ENCODE measurements at places on chromosomes 12 and 14.

DNA sequence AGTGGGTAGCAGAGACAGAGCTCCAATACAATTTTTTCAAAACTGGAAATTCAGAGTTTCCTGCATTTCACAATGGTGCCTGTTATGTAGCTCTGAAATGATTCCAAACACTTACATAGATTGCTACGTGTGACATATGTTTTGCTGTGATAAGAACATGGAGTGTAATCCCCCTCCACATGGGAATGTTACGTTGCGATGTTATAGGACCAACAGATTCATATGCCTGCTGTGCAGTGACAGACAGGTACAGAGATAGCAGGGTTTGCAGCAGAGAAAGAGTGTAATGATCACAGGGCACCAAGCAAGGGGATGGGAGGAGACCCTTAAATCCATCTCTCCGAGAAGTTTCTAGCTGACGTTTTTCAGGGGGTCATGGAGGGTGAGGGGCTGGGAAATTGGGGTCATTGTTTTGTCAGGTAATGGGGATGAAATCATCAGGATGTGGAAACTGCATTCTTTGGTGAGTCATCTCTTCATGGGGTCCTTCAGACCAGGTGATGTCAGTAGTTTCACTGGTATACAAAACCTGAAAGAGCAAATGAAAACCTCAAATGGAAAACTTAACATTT, 76.6 kb upstream of the OSBPL8 start:
- DNase-seq = no peak

- no peak for DNase-seq
These were observed 4.5 kb upstream of the ABHD4 start for GRCh38 chr14:22593601-22594000.

DNA sequence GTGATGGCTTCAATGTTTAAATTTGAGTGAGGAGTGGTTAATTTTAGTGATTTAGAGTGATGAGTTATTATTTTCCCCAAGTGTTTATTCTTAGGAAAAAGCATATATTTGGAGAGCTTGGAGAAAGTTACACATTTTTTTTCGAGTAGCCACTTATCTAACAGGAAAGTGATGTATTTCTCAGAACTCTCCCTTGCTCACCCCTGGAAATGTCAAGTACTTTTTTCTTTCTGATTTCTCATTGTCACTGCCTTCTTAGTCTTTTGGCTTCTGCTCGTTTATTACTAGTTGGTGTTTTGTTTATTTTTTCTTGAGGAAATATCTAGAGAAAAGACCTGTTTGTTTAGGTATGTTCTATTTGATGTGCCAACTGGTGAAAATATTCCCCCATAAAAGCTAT, 58.8 kb downstream of the AEBP2 start:
- DNase-seq = no peak

GRCh38 chr14:93830753-93831461, 42.6 kb upstream of the PRIMA1 start:
- no peak for DNase-seq

- DNase-seq = no peak
These were observed 533.9 kb upstream of the LRFN5 start for GRCh38 chr14:41072776-41073175.

- no peak for DNase-seq
These were observed 16.2 kb downstream of the KRT80 start for GRCh38 chr12:52175371-52176350.

DNA sequence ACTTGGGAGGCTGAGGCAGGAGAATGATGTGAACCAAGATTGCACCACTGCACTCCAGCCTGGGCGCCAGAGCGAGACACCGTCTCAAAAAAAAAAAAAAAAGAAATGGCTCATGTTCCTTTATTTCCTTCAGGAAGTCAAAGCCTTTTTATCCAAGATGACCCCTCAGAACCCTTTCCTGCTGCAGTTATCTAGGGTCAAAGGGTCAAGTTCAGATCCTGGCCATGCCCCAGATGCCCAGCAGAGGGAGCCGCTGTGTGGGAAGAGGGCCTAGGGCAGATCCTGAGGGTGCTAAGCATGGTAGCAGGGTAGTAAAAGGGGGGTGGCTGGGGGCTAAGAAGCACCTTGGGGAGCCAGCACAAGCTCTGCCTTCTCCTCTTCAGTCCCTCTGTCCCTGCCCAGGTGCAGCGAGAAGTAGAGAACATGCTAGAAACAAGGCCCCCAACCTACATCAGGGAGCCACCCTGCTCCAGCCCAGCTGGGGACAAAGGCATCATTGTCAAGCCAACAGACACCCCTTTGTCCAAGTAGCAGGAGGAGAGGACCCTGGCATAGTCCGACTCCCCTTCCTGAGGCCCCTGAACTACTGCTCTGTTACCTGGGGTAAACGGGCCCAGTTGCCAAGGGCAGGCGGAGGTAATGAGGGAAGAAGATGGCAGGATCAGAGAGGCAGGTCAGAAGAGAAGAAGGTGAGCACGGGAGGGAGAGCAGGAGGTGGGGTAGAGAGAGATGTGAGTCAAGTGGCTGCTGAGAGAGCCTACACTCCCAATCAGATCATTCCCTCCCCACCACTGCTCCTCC, 6.5 kb downstream of the NFE2 start:
- DNase-seq = no peak

GRCh38 chr12:52494100-52494499, 1.0 kb upstream of the KRT6A start:
- DNase-seq = no peak

- DNase-seq = no peak
These were observed 91.2 kb downstream of the TNFAIP2 start for GRCh38 chr14:103214461-103214958.

DNA sequence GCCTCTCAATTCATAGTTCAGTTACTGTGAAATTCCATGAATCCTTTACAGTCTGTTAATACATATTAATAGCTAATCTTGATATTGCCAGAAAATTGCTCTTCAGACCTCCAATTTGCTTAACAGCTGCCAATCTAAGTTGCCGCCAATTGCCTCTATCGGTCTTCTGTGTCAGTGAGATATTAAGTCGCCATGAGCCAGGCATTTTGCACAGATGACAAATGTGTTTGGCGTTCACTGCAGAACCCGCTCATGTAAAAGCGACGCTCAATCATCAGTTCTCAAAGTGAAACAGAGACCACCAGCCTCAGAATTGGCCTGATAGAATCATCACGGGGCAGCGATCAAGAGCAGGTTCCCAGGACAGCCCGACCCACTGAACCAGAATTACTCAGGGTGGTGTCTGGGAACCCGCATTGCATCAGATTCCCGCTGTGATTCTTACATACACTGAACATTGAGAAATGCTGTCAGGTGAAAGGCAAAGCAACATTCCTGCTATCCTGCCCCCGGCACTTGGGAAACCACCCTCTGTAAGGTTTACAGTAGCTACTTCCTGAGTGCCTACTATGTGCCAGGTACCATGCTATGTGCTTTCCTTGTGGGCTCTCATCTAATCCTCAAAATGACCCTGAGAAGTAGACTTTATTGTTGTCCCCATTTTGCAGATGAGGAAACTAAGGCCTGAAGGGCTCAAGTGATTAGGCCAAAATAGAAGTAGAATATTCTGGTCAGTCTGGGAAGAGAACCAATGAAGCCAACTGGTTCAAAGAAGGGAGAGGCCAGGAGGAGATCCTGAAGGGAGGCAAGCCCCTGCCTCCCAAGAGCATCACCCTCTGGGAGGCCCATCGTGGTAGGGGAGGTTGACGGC, 216.4 kb downstream of the SLC41A2 start:
- DNase-seq = no peak

DNA sequence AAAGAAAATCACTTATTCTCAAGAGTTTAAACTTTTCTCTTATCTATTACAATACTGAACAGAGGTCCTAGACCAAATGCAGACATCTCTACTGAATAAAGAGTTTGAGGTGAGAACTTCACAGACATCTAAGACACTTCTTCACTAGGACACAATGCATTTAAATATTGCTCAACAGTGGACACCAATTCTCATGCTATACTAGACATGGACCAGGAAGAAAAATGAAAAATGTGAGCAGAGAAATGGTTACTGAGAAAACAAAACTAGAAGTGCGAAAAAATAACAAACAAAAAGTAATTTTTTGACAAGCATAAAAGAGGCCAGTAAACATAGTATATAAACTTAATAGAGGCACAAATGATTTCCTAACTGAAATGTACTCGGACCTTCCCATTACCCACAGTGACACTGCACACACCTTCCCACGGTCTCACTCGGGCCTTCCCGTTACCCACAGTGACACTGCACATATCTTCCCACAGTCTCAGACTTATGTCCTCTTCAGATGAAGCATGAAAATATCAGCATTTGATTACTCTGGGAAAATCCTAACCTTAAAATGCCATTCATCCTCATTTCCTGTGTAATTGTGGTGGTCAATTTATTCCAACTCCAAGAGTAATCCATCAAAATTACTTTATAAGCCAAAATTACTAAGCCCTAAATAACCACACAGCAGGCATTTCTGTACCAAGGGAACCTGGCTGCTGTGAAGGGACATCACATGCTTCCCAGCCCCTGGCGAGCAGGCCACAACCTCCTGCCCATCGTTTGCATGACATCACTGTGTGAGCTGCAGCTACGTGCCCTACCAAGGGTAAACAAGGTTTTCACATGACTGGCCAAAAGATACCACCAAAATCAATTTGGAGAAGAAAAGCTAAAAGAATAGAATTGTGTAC, 6.4 kb downstream of the SLC15A4 start:
- no peak for DNase-seq

- no peak for DNase-seq
These were observed 83.9 kb downstream of the GPATCH2L start for GRCh38 chr14:76235628-76236027.

GRCh38 chr12:111789779-111790178, 23.0 kb downstream of the ALDH2 start:
- no peak for DNase-seq

DNA sequence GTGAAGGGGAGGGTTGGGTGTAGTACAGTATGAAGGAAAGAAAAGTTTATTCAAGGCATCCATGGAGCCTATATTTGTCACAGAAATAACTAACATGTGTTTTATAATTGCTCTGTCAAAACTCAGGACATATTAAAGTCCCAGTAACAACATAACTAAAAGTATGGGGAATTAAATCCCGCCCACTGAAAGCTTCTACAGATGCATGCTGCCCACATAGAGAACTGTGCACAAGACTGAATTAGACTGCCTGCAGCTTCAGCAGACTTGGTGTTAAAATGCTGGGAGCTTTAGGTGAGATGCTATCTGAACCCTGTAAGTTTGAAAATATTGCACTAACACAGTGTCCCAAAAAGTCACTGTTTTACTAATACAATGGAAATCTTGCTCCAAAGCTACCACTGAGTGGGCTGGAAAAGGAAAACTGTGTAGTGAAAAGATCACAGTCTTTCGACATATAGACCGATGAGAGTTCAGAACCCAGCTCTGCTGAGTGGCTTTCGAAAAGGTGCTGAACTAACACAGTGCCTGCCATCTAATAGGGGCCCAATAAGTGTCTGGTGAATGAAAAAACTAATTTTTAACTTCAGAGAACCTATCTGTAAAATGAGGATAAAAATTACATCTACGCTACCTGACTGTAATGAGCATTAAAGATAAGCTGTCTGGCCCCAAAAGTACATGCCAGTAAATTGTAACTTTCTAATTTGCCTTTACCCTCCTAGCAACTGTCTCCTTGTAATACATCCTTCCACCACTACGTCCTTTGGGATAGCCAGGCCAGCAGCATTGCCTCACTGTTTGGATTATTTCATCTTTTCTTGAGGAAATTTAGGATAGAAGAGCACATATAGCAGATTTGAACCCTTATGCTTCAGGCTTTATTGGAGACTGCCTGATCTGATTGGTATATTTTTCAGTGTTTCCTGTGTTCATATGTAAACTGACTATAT, 237.6 kb downstream of the BCAT1 start:
- no peak for DNase-seq

- no peak for DNase-seq
These were observed 87.2 kb upstream of the NCOR2 start for GRCh38 chr12:124654666-124655047.

DNA sequence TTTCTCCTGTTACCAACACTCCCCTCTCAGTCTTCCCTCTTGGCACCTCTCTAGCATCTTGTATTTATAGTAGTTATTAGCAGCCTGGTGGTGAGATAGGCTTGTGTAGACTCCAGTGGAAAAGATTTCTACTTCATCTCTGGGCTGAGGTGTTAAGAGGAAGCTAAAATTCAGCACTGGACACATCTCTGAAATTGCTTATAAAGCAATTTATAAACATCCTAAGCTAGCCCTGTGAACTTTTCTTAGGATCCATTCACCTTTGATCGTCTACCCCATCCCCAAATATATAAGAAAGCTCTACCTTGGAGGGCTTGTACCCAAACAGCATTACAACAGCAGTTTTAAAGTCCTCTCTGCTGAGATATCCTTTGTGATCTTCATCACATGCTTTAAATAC, 928 bp downstream of the EFCAB11 start:
- DNase-seq = no peak

- no peak for DNase-seq
These were observed 38.1 kb downstream of the CORO1C start for GRCh38 chr12:108693186-108693730.

DNA sequence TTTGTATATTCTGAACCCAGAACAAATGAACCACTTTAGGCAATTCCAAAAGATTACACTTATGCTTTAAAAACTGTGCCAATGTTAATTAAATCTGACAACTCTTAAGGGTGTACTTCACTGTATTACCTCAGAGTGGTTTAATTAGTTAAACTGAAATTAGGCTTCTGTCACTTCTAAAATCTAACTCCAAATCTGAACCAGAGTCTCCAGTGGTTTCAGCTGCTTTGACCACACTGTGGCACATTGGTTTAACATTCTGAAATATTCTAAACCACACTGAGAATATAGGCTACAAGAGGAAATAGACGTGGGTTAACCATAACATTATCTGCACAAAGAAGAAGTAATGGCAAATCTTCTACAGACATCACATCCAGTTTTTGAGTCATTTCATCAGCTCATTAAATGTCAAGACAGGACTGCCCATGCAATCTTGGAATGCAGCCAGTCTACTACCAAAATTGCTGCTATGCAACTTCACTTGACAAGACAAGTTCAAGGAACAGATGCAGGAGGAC, 94.8 kb downstream of the LRP6 start:
- DNase-seq = no peak

- DNase-seq = no peak
These were observed 1891.5 kb upstream of the SEL1L start for GRCh38 chr14:83425138-83425537.

- no peak for DNase-seq
These were observed 72.2 kb downstream of the VCPKMT start for GRCh38 chr14:50044042-50044651.
